Stimulated activated CD8-positive, alpha-beta memory T cell treated with anti-CD3 and anti-CD28 coated beads, Interleukin-7, amount 100 ng/mL, for 24 hours (primary cell): ENCODE measurements at places on chromosomes 2 and 18.

GRCh38 chr2:190903693-190904450 lies 23.3 kb downstream of the GLS start:
- no peak for DNase-seq

DNA sequence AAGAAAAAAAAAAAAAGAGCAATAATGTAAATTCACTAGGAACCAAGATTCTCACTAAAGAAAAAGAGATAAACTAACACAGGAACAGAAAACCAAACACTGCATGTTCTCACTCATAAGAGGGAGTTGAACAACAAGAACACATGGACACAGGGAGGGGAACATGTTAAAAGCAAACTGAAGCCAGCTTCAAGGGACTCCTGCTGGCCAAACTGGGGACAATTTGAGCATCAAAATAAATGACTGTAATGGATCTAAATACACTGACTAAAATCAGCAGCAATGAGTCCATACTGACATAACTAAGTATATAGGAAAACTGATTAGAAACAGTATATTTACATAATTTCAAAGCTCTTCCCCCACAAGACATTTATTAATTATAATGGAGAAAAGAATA lies 73.0 kb downstream of the FARSB start:
- no peak for DNase-seq

DNA sequence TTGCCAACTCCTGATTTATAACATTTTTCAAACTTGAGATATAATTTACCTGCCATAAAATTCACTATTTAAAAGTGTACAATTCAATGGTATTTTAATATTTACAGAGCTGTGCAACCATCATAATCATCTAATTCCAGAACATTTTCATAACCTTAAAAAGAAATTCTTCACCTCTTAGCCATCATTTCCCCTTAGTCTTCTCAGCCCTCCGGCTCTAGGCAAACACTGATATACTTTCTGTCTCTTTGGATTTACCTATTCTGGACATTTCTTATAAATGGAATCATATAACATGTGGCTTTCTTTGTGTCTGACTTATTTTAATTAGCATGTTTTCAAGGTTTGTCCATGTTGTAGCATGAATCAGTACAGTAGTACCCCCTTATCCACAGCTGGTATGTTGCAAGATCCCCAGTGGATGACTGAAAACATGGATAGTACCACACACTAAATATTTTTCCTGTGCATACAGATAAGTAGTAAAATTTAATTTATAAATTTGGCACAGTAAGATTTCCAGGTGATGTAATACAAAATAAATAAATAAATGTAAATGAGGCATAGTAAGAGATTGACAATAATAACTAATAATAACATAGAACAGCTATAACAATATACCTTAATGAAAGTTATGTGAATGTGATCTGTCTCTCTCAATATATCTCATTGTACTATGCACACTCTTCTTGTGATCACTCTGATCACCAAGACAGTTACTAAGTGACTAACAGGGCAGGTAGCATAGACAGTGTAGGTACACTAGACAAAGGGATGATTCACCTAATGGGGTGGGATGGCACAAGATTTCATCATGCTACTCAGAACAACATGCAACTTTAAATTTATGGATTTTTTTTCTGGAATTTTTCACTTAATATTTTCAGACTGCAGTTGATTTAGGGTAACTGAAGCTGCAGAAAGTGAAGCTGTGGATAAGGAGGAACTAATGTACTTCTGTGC lies 73.1 kb downstream of the RAB3GAP1 start:
- no peak for DNase-seq

DNA sequence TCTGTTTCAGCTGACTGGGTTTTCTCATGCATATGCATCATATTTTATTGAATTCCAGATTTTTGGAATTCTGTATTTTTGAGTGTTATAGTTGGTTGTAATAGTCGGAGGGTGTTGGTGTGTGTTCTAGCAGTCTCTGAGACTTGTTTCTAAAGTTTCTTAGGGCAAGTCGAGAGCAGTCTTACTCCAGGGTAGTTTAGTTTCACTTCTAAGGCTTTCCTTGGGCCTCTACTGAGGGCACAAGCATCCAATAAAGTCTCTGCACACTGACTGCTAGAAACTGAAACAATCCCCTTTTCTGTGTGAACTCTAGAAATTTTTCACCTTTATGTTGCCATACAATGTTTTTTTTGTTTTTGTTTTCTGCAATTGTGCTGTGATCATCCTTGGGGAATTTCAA lies 663.7 kb upstream of the LRATD1 start:
- no peak for DNase-seq

- no peak for DNase-seq
Observed at GRCh38 chr18:58758606-58759005, 87.3 kb downstream of the MALT1 start.

DNA sequence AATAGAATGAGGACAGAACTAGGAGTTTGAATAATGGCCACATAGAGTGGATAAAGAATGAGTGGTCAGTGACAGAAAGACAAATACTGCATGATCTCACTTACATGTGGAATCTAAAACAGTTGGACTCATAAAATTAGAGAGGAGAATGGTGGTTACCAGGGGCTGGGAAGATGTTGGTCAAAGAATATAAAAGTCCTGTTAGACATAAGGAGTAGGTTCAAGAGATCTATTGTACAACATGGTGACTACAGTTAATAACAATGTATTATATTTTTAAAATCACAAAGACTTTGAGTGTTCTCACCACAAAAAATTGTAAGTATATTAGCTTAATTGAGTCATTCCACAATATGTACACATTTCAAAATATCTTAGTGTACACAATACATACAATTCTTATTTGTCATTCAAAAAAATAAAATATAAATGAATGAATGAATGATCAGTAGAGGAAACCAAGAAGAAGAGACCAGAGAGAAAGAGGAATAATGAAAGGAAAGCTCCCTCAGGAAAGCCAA lies 177.9 kb upstream of the VRK2 start:
- no peak for DNase-seq

DNA sequence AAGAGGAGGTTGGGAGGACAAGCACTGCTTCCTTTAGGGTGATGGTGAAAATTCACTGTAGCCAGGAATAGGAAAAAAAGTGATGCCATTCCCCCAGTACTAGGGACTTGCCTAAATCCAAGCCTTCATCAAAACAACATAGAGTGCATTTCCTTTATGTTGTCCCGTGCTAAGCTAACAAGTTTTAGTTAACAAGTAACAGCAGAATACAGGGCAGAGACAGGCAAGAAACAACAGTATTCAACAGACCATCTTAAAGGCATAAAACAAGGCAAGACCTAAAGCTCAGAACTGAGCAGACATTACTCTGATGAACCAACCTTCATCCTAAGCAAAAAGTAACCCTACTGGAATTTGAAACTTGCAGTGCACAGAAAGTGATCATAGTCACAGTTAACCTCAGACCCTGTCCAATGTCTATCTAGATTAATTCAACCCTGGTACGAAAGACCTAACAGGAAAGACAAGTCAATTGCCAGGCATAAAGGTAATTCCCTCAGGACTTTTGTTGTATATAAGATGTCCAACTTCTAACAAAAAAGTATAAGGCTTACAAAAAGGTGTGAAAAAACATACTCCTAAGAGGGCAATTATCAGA lies 34.4 kb upstream of the GALNT1 start:
- DNase-seq, result no peak

DNA sequence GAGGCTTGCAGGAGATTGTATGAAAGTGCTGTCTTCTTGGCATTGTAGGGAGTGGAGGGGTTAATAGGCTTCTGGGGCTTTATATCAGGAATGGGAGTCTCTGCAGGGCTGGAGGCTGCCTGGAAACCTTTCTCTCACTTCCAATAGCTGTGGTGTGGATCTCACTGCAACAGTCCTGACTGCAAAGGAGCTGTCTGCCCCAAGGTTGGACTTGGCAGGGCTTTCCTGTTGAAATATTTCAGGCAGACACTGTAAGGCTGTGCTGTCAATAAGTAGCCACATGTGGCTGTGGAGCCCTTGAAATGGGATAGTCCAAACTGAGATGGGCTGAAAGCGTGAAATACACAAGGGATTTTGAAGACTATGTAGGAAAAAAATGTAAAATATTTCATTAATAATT lies 399.1 kb upstream of the SPRED2 start:
- DNase-seq, result no peak

GRCh38 chr2:191202209-191202721 lies 42.9 kb upstream of the MYO1B start:
- DNase-seq, result no peak

- no peak for DNase-seq
Observed at GRCh38 chr2:23912054-23912453, 14.9 kb downstream of the ATAD2B start.

GRCh38 chr2:150977296-150977695 lies 284.4 kb downstream of the RBM43 start:
- no peak for DNase-seq

DNA sequence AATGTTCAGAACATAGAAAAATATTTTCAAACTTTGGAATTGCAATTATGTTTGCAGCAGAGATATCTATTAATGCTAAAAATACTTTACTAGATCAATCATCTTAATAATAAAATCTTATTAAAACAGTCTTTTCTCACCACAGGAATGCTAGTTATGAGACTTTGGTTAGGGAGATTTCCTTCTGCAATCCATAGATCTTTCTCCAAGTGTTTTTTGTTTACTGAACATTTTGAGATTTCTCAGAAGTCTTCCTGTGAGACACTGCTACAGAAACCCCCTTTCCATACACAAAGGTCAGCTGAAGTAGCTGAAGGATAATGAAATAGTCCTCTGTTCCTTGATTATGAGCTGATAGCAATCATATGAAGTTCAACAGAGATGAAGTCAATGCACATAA lies 59.4 kb upstream of the RAPH1 start:
- DNase-seq, result no peak

DNA sequence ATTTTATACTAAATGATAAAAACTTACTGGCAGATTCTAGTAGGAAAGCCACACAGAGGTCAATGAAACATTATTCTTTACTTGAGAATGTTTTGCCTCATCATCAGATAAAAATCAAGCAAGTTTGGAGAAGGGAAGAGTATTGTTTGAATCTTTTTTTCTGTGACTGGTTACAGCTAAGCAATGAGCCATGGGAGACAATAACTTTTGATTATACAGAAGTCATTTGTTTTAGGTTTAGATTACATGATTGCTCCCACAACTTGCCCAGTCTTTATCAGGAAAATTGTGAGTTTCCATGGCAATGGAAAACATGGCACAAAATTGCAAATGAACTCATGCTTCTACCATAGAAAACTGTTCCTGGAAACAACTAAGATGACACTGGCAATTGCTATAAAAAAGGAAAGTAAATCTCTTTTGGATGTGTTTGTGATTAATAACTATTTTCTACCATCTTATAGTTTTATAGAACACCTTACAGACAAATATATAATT lies 476.8 kb downstream of the MBD2 start:
- DNase-seq, result no peak

DNA sequence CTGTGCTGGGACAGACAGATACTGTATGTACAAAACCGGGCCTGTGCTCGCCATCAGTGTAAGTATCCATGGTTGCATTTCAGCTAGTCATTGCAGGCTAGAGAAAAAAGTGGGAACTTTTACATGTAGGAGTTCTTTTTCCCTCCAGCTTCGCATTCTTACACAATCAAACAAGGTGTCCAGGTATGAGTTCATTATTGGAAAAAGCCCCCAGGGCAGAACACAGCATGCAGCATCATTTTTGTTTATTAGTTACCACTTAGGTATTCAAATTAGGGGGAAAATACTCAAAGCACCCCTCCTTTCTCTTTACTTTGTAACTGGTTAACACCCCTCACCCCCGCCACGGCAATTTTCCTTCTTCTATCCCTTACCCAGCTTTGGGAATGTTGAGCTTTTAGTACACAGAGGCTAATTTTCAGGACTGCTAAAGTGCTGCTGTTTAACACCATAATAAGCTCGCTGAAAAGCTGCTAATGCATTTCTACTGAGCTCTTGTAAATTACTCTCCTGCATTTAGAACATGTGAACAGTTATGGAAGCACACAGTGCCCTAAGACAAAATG lies 13.6 kb downstream of the UPP2 start:
- no peak for DNase-seq

DNA sequence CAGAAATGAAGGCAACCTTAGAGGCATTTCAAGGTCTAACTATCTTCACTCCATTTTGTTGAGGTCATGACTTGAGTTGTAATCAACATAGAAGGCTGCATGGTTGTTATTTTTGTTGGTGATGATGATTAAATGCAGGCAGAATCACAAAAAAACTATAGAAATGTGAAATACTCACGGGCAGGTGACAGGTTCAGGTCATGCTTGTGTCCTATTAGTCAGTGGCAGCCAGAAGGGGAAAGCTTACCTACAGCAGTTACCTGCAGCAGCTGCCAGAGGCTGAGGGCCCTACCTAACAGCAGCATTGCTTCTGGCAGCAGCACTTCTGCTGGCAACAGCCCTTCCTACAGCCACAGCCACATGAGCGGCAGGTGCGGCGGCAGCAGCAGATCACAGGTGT lies 394 bp downstream of the SCYGR3 start:
- no peak for DNase-seq

DNA sequence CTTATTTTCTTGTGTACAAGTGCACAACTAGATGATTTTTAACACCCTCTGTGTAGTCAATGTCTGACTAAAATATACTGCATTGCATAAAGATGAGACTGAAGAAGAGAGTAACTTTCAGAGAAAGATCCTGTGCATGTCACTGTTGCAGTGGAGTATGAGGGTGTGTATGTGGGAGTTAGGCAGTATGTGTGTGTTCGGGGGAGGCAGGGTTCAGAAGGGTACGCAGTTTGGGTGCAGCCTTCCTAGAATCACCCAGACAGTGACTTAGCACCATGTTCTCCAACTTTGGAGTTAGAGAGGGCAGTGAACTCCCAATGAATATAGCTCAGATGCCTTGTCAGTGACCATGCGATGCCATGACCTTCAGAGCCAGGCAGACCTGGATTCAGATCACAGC lies 84.6 kb downstream of the LRATD1 start:
- no peak for DNase-seq

DNA sequence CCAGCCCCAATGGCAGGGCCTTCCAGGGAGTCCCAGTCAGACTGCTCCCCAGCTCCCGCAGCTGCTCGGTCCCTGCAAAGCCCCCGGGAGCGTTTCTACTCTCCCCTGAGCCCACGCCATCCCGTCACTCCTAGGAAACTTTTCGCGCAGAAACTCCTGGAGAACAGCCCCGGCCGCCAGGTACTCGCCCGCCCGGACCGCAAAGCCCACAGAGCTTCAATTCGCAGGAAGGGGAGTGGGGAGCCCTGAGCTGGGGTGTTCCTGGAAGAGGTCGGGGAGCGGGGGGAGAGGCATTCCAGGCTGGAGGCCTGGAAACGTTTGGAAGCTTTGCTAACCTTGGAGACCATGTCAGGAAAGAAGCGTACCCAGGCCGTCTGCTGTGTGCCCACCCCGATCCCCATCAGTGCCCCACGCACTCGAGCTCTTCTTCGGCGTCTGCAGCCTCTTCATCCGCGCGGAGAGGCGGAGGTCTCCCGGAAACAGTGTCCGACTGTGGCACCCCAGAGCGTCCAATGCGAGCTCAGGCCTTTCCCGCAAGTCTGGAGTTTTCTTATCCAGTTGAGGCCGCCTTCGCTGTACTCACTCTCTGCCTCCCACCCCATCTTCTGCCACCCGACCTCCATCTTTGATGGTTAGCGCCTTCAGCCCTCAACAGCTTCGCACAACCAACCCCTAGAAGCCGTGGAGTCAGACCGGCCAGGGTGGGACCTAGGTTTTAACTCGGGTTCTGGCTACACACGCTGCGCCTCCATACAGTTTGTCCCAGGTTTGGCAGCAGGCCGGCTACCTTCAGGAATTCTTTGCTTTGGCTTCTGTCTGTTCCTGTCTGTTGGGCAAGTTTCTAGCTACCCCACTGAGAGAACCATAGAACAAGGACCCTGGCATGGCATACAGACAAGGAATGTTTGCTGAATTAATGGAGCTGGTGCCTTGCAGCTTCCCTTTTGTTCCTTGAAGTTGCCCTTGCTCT lies 3.7 kb downstream of the PCGF1 start:
- DNase-seq, result no peak
